Transverse colon (tissue), 4 donors: ENCODE measurements at places on chromosomes 7 and 10.

DNA sequence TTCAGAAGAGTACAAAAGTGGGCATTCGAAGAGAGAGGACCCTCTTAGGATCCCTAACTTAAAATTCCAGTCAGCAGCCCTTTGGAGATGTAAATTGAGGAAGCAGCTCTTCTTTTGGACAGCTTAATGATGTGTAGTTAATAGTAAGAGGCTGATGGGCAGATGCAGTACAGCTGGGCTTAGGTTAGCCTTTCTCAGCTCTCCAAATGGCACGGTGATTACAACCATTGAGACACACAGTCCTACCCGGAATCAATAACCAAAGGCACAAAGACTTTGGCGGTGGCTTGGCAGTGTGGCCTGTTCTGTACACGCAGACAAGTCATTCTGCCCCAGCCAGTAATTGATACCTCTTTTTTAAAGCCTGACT is 26.8 kb downstream of the GAD2 start:
- DNase-seq = no peak

GRCh38 chr7:151607464-151607867 is 87.8 kb upstream of the RHEB start:
- no peak for DNase-seq

GRCh38 chr10:48589266-48589665 is 15.6 kb downstream of the ARHGAP22 start:
- no peak for DNase-seq

GRCh38 chr10:69473304-69473990 is 22.2 kb downstream of the TSPAN15 start:
- no peak for DNase-seq

DNA sequence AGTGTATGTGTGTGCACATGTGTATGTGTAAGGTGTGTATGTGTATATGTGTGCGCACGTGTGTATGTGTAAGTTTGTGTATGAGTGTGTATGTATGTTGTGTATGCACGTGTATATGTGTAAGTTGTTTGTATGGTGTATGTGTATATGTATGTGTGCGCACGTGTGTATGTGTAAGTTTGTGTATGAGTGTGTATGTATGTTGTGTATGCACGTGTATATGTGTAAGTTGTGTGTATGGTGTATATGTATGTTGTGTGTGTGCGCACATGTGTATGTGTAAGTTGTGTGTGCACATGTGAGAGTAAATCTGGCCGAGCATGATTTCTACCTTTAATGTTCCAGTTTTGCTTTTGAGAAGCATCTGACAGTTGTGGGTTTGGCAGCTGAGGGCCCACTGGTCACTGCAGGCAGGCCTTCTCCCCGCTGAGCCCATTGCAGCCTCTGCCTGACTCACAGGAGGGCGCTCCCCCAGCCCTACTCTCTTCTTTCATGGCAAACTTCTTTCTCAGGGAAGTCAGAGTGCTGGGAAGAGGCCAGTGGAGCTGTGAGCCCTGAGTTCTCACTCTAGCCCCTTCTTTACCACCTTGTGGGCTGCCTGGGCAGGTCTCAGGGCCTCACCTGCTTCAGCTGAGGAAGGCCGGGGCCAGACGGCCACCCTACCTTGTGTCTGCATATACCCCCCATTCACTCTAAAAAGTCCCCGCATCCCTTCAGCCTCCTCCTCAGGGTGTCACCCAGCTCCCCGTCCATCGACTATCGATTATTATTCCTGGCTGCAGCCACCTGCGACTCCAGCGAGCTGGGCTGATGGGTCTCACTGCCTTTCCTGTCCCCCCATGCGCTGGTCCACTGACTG is 11.2 kb downstream of the WDR86 start:
- no peak for DNase-seq

DNA sequence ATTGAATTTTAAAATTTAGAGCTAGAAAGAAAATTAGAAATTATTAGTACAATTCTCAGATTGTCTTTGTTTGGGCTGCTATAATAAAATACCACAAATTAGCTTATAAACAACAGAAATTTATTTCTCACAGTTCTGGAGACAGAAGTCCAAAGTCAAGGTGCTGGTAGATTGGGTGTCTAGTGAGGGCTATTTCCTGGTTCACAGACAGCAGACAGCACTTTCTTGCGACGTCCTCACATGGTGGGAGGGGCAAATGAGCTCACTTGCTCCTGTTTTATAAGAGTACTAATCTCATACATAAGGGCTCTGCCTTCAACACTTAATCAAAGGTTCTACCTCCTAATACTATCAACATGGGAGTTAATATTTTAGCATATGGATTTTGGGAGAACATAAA is 134.1 kb downstream of the MDFIC start:
- no peak for DNase-seq

GRCh38 chr10:102117391-102118159 is 2.6 kb downstream of the LDB1 start:
- peak; percentile 81 for DNase-seq

- DNase-seq = no peak
Measured at GRCh38 chr7:32481176-32481575, 9.0 kb downstream of the LSM5 start.
